Mammary epithelial cell (primary cell): ENCODE measurements at places on chromosomes 11 and 22.

DNA sequence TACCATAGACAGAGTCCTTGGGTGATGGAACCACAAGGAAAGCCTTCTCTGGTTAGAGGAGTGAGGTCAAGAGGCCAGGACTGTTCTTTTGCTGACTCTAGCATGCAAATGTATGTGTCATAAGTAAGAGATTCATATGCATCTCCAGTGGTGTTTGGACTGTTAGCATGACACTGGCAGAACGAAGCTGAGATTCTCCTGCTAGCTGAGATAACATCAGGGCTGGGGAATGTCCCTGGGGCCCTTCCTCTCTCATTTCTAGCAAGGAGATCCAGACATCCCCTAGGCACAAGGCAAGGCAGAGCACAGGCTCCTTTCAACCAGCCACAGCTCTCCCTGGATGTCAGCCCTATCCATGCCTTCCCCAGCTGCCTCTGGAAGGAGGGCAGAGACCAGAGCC lies 711.3 kb downstream of the OPCML start:
- peak; percentile 5 for DNase-seq

GRCh38 chr11:82676483-82677094 lies 57.1 kb downstream of the FAM181B start:
- DNase-seq, result no peak

DNA sequence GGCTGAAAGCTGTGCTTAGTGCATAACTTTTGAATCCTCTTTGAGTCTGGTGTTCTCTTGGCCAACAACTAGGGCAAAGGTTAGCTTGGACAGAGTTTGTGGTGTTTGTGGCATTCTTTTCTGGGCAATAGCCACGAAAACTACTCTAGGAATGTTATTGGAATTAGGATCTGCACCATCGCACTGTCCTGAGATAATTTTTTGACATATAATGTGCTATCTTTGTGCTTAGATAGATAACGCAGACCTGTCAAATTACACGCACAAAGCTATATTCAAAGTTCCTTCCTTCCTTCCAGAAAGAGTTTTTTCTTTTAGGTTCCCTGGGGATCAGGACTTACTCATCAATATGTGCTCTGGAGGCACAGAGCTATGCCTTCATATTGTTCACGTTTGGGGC lies 166.8 kb upstream of the MTMR2 start:
- DNase-seq, result no peak

- DNase-seq, result no peak
Measured at GRCh38 chr11:117511483-117511930, 183.9 kb downstream of the CEP164 start.

DNA sequence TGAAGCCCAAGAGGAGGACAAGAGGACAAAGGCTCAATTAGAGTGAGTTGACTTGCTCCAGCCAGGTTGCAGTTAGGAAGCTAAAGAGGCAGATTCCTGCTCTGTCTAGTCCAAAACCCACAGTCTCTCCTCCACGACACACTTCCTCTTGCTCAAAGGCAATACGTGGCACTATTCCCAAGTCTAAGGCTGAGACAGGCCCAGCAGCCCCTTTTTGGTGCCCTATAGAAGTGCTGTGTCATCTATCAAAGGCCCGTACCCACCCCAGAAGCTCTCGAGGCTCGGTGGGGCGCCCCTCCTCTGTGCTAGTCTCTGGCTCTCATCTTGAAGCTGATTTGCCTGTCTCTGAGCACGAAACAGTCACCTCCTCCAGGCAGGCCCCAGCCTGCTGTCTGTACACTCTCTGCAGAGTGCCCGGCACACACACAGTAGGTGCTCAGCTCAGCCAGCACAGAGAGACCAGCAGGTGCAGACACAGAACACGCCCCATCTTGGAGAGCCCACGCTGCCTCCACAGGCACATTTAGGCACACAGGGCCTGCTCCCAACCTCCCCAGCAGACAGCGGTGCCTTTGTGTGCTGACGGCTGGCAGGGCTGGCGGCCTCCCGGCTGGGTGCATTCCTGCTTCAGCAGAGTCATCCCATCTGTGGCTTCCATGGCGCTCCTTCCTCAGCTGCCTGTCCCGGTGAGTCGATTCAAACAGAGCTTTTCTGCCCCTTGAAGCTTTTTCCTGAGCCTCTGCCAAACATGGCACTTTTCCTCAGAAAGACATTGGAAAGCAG lies 52.8 kb downstream of the MYH9 start:
- peak; percentile 76 for DNase-seq

DNA sequence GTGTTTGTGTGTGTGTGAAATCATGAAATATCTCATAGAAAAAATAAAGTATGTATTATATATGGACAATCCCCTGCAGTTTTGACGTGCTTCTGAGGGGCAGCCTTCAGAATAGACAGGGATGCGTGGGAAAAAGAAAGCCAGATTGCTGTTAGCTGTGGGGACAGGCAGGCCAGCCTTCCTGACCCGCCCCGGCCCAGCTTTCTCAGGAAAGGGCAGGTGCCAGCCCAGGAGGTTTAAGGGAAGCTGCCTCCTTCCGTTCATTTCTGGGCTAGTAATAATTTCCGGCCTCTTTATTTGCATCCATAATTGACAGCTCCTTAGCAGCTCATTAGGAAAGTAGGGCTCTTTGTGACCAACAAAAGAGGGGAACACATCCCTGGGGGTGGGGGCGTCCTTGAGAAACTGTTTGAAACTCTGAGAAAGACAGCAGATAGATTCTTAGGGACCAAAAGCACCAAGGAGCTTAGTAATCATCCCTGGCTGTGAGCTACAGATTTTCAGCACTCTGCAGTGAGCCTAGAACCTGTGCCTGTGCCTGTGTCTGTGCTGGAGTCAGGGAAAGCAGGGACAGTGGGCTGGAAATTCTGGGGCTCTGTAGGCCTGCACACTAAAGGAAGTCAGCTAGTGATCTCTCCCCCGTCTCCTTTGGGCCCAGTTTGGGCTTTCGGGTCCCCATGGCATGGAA lies 632.9 kb upstream of the CADM1 start:
- DNase-seq, result no peak

DNA sequence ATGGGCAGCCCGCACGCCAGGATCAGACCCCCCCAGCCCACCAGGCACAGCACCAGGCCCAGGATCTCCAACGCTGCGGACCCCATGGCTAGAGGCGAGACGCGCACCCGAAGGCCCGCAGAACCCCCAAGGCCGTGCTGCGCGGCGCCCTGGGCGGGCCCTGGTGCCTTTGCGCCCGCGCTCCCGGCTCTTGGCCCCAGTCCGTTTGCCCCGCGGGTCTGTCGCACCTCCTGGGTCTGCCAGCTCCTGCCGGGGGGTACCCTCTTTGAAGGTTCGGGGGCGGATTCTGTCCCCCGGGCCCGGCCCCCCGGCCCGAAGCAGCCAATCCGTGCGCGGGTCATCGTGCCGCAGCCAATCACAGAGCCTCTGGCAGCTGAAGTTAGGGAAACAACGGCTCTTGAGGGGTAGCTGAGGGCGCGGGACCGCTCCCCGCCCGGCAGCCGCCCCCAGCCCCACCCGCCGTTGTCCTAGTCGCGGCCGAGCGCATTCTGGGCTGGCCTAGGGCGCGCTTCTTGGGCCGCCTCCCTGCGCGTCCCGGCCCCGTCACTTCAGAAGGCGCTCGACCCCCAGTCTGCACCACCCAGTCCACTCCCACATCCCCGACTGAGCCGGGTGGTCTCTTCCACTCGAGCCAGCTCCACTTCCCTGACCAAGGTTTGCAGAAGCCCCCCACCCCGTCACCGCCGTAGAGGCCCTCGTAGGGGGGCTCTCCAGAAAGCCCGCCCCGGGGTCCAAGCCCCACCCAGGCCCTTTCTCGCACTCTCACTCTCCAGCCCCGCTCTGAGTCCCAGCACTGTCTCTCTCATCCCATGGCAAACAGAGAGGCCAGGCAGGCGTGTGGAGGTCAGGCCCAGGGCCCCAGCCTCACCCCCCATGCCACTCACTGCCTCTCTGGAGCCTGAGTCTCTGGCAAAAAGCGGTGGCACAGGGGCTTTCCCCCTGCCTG lies at the start of gene CLDN5:
Gene CLDN5, minus strand, starts transcription at position 241 of the 946 bp plus-strand sequence. Its CDS starts 155 bp downstream, at position 86.
- DNase-seq, result no peak

DNA sequence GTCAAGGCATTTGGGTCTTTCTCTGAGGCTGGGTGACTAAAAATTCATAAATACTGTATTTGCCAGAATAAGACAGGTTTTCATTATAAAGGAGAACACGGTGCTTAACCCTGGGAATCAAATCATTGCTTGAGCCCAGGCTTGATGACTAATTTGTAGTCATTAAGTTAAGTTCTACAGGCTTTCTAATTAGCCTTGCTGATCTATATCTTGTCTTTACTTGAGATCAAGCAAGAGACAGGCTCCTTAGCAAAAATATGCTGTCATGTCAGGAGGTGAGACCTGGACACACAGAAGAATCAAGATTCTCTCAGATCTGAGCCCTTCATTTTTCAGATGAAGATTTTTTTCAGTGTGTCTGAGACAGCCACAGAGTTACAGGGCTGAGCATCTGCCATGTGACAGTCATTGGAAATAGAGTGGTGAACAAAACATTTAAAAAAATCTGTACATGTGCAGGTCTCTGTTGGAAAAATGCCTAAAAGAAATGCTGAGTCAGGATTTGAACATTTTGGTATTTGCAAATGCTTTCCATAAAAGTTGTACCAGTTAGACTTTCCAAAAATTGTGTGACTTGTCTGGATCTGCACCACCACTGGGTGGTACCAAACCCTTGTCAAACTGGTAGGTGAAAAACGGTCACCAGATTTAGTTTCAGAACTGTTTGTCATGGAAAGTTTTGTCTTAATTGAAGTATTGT lies 14.6 kb downstream of the ACAT1 start:
- peak; percentile 43 for DNase-seq

- DNase-seq, result peak; percentile 79
Measured at GRCh38 chr11:76885390-76886097, 24.8 kb downstream of the ACER3 start.
